IPS DF 19.7 (cell line): ENCODE measurements at places on chromosomes 1 and 21.

GRCh38 chr1:110671361-110671760 is 3.4 kb downstream of the KCNA3 start:
- DNase-seq = no peak

GRCh38 chr21:38133240-38133639 is 123.6 kb upstream of the KCNJ15 start:
- DNase-seq = no peak

DNA sequence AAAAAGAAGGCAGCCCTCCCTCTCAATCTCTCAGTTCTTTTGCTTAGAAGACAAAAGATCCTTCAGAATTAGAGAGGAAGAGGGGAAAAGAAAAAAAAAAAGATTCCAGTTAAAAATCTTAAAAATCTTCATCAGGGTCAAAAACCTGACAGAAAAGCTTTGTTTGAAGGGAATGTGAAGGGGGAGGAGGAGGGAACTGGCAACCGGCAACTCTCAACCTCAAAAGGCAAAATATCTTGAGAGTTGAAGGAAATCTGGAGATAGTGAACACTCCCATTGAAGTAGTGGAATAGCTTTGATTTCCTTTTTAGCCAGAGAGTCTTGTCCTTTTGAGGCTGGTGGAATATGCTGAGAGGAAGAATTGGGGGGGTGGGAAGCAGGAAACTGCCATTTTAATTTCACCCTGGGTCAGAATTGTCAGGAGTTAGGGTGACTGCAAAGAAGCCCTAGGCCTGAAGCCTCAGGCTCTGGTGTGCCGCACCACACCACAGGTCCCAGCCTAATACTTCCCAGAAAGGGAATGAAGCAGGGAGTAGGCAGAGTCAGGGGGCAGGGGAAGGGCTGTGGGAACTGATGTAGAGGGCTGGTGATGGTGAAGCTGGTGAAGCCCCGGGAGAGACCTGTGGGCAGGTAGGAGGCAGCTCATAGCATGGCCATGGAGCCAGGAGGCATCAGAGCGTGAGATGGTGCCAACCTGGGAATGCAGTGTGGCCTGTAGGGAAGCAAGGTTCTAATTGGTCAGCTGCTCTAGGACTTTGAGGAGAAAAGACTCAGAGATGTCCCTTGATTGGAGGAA is 24.6 kb downstream of the KIRREL1 start:
- DNase-seq = no peak

DNA sequence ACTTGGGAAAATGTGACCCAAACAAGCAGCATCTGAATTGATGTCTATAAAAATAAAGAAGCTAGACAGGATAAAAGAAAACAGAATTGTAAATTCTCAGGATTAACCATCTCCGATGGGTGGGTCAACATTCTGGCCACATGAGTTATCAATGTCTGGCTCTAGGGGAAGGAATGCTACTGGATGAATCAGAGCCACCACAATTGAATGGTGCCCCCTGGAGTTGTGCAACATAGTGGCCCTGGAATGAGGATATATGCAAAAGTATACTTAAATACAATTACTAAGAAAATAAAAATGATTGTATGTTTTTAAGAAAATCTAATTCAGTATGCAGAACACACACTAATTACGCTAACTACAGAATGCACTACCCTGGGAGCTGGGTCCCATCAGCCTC is 185.6 kb downstream of the TGFBR3 start:
- no peak for DNase-seq

GRCh38 chr1:43781574-43781973 is 74.2 kb downstream of the ST3GAL3 start:
- no peak for DNase-seq

DNA sequence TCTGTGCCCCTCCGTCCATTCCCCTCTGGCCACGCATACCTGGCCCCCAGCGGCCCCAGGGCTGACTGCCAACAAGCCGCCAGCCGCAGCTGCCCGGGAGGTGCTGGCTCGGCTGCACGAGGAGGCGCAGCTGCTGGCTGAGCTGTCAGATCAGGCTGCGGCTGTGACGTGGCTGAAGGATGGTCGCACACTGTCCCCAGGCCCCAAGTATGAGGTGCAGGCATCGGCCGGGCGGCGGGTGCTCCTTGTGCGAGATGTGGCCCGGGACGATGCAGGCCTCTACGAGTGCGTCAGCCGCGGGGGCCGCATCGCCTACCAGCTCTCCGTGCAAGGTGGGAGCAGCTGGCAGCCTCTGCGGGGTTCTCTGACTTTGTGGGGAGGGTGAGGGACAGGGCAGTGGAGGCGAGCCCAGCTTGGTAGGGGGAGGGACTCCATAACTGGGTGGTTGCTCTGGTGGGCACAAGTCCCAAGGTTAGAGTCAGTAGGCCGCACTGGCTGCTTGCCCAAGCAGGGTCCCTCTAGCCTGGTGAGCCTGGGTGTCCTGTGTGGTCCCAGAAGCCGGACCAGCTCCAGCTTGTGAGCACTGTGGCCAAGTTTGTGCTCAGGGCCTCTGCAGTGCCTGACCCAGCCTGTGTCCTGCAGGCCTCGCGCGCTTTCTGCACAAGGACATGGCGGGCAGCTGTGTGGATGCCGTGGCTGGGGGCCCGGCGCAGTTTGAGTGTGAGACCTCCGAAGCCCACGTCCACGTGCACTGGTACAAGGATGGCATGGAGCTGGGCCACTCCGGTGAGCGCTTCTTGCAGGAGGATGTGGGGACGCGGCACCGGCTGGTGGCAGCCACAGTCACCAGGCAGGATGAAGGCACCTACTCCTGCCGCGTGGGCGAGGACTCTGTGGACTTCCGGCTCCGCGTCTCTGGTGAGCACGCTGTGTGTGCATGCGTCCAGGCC is 8.8 kb downstream of the OBSCN start:
- no peak for DNase-seq

DNA sequence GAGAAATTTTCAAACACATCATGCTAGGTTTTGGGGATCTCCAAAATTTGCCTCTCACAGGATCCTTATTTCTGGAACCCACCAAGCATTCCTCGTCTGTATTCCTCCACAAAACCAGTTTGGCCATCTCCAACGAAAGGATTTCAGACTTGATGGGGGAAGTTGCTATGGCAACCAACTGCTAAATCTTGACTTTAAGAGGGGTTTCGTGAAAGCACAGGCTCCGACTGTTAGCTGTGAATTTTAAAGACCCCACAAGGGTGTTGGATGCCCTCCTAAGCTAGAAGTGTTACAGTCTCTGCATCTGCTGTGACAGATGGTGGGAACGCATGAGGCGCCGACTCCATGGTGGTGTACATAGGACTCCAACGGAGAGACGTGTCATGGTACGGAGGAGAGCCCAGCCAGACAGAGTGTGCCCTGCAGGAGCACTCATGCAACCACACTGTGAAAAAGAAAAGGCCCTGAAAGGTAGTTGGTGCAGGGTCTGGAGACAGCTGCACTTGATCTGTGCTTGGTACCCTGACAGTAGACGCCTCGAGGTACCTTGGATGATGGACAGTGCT is 147.1 kb downstream of the ASTN1 start:
- no peak for DNase-seq

DNA sequence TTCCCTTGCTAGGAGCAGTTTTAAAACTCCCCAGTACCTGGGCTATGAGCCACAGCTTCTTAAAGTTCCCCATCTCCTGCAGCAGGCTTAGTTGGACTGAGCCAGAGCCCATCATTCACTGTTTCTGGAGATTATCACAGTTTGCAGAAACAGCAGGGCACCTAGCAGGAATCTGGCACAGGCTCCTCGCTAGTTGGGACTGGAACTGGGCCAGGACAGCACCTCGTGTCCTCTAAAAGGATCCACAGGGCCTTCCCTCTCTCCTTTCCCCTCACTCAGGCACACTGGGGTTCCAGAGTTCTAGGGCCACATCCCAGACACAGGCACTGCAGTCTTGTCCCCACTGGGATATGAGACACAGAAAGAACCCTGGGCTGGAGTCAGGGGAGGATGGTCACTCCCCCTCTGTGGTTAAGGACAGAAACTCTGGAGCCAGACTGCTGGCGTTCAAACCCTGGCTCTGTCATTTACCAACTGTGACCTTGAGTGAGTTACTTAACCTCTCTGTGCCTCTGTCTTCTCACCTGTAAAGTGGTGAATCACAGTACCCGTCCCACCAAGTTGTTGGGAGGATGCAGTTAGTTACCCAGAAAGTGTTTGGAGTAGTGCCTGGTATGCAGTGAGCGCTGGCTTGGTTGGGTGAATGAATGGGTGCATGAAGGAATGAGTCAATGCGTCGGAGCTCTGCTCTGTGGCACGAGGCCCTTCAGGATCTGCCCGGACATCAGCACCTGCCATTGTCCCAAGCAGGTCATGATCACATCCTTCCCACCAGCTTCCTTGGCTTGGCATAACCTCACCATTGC is 18.8 kb upstream of the ECE1 start:
- no peak for DNase-seq

GRCh38 chr21:40707656-40708244 is 139.2 kb downstream of the DSCAM start:
- no peak for DNase-seq

- DNase-seq = no peak
Observed at GRCh38 chr21:37231249-37231645, 35.9 kb downstream of the VPS26C start.

GRCh38 chr21:20617130-20617529 is 381.1 kb upstream of the NCAM2 start:
- DNase-seq = peak; percentile 61

GRCh38 chr1:234175363-234175762 is 197.9 kb upstream of the COA6 start:
- DNase-seq = no peak

GRCh38 chr1:39694026-39694425 is 2.8 kb upstream of the HPCAL4 start:
- no peak for DNase-seq
